ENCODE measurements at places on chromosomes 3 and 15.

GRCh38 chr3:172201136-172201869, 161.9 kb downstream of the FNDC3B start:
- DNase-seq: no peak

GRCh38 chr3:7687428-7688147, 814.0 kb upstream of the LMCD1 start:
- no peak for DNase-seq

DNA sequence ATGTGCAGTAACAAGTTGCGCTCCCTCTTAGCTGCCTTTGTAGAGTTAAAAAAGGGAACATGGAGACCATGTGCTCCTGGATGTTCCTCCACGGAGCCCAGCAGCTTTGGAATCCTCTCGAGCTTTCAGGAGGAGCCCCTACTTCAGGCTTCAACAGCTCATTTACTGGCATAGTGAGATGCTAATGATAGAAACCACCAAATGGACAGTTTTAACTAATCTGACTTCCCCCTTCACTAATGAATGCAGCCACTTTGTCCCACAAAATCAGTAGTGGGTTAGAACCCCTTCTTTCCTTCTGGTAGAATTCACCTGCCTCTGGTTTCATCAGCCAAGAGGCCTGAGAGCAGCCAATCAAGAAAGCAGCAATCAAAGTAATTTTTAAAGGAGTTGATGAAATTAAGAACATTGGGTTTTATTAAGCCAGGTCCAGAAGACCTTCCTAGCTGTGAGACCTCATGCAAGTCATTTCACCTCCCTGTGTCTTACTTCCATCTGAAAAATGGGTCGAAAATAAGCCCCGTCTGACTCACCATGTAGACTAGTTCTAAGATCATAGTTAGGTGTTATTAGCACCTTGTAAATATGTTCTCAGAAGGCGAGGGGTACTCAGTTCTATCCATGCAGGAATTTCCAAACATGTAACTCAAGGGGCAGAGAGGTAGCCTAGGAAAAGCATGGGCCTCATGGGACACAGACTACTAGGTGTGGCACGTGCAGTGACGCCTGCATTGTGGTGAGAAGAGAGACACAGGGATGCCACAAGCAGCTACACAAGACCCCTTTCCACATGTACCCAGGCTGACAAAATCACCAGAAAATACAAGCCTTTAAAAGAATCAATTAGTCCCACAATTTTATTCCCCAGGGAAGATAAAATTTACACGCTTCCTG, 179.7 kb upstream of the LPP start:
- no peak for DNase-seq

GRCh38 chr3:140394488-140395133, 283.3 kb upstream of the TRIM42 start:
- DNase-seq: no peak

DNA sequence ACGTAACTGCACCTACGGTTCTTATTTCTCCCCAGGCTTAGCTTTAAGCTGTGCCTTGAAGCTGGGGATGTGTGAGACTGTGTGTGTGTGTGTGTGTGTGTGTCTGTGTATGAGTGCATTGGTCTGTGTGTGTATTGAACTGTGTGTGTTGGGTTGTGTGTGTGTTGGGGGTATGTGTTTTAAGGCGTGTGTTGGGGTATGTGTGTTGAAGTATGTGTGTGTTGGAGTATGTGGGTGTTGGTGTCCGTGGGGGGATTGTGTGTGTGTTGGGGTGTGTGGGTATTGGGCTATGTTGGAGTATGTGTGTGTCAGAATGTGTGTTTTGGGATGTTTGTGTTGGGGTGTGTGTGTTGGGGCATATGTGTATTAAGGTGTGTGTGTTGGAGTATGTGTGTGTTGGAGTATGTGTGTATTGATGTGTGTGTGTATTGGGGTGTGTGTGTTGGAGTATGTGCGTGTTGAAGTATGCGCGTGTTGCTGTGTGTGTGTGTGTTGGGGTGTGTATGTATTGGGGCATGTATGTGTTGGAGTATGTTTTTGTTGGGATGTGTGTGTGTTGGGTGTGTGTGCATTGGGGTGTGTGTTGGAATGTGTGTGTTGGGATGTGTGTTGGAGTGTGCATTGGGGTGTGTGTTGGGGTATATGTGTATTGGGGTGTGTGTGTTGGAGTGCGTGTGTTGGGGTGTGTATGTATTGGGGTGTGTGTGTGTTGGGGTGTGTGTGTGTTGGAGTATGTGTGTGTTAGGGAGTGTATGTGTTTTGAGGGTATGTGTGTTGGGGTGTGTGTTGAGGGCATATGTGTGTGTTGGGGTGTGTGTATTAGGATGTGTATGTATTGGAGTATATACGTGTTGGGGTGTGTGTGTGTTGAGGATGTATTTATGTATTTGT, 76.4 kb downstream of the LSM3 start:
- DNase-seq: no peak
